ENCODE measurements at places on chromosomes 6 and 20.

- DNase-seq: no peak
Observed at GRCh38 chr6:3036861-3037637, 31.2 kb upstream of the RIPK1 start.

DNA sequence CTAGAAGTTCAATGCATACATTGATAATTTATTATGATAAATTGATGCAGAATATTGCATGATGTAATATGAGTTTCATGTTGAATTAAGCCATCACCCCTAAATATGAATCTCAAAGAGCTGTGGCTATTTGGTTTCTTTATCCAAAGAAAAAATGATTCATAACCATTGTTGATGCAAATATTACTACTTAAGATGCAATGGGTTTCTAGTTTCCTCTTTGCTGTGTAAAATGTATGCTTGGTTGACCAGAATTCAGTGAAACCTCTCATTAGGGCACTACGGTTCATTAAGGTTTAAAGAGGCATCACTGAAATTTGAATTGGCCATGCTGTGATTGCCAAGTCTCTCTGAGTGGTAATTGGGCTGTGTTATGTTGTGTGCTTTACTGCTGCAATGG, 492.5 kb upstream of the FLRT3 start:
- DNase-seq: no peak

GRCh38 chr6:129894921-129895320, 33.8 kb upstream of the TMEM244 start:
- DNase-seq: no peak

DNA sequence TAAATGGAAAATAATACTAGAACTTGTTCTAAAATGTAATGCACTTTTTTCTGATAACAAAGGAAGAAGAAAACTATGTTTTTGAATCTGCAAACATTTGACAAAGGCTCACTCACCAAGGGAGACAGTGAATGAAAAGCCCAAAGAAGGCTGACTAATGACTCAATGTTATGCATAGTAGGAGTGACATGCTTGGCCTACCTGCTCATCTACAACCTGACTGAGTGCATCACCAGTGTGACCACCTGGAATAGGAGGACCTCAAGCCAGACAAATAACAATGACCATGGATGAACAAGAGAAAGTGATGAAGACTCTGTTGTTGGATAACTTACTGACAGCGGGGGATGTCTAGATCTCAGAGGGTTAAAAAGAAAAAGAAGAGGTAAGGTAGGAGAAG, 157.2 kb downstream of the SIM1 start:
- no peak for DNase-seq

DNA sequence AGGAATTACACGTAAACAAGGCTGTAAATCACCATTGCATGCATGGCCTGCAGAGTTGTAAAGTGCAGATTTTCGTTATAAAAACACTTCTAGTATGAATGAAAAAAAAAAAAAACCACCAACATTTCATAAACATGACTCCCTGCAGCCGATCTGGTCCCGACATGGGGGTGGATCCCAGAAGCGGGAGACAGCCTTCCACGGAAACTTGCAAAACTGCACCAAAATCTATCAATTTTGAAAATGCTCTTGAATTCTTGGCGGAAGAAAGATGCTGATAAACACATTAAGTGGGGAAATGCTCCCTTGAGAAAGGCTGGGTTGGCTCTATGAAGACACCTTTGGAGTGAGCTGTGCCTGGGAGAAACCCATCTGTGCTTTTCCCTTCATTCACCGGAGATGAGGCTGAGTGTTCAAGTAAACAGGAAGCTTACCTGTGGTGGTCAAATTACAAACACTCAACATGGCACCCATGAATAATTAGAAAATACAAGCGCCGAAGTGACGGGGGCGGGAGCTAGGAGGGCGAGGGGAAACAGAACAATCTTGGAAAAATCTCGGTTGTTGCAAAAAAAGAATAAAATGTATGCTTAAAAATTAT, 845 bp upstream of the ANKRD60 start:
- no peak for DNase-seq

- DNase-seq: no peak
Observed at GRCh38 chr6:145548933-145549648, 186.2 kb downstream of the EPM2A start.

GRCh38 chr6:149111556-149112115, 205.9 kb upstream of the TAB2 start:
- DNase-seq: no peak
